SJCRH30 (cell line): ENCODE measurements at places on chromosomes 1 and 21.

- H3K36me3 ChIP-seq, result no peaks in the 10 kb centered on the region
- no peak within 1 kb of the TSS for H3K4me3 ChIP-seq
- H3K27ac ChIP-seq, result no peak within 1 kb of the TSS
- H3K4me1 ChIP-seq, result peaks cover 10% of the 10 kb centered on the region; the same call in 1 of the 2 replicates
These were observed at the start of gene PDZK1 for GRCh38 chr1:145707183-145707867. Gene PDZK1 (minus strand): TSS chr1:145707368. CDS start chr1:145688021, 19,347 bp downstream.

- peak overlapping the region; percentile 80 for H3K4me3 ChIP-seq
- peak overlapping the region; percentile 81; the same call in 1 of the 2 replicates for H3K27ac ChIP-seq
- peak; percentile 30 for DNase-seq
- H3K4me1 ChIP-seq, result peaks cover 11% of the 10 kb centered on the region
- H3K36me3 ChIP-seq, result peaks cover 12% of the 10 kb centered on the region; the same call in 1 of the 2 replicates
These were observed 595 bp downstream of the EXOC8 start for GRCh38 chr1:231337043-231337471.

- no peak for DNase-seq
- no peaks in the 10 kb centered on the region for H3K4me1 ChIP-seq
- no peaks in the 10 kb centered on the region for H3K36me3 ChIP-seq
- H3K4me3 ChIP-seq, result no peak overlapping the region
- H3K27me3 ChIP-seq, result no peaks in the 10 kb centered on the region
These were observed 69.2 kb upstream of the PDE9A start for GRCh38 chr21:42584296-42584641.

- no peak for DNase-seq
- peaks cover 36% of the 10 kb centered on the region for H3K36me3 ChIP-seq
These were observed 22.4 kb downstream of the CNIH4 start for GRCh38 chr1:224378855-224379631.

GRCh38 chr1:235075777-235076308 is 52.8 kb downstream of the TOMM20 start:
- no peaks in the 10 kb centered on the region for H3K36me3 ChIP-seq
- no peak for DNase-seq
- no peak overlapping the region for H3K4me3 ChIP-seq
- no peaks in the 10 kb centered on the region for H3K27me3 ChIP-seq
- peaks cover 36% of the 10 kb centered on the region for H3K4me1 ChIP-seq

GRCh38 chr1:25805863-25806225 is 5.9 kb downstream of the SELENON start:
- H3K36me3 ChIP-seq, result no peaks in the 10 kb centered on the region; the same call in none of the 2 replicates
- H3K27me3 ChIP-seq, result no peaks in the 10 kb centered on the region
- no peak overlapping the region for H3K27ac ChIP-seq
- no peaks in the 10 kb centered on the region for H3K4me1 ChIP-seq
- no peak for DNase-seq

DNA sequence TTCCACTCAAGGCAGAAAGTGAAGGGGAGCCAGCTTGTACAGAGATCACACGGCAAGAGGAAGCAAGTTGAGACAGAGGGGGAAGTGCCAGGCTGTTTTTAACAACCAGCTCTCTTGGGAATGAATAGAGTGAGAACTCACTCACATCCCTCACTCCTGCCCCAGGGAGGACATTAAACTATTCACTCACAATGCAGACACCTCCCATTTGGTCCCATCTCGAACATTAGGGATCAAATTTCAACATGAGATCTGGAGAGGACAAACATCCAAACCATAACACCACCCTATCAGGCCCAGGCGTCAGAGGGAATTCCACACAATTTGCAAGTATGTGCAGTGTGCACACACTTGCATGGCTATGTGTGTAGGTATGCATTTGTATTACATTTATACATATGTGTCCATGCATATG is 62.7 kb downstream of the DMAP1 start:
- H3K4me3 ChIP-seq, result no peak overlapping the region
- H3K4me1 ChIP-seq, result no peaks in the 10 kb centered on the region
- H3K27me3 ChIP-seq, result no peaks in the 10 kb centered on the region
- H3K27ac ChIP-seq, result no peak overlapping the region
- peak; percentile 38 for DNase-seq

DNA sequence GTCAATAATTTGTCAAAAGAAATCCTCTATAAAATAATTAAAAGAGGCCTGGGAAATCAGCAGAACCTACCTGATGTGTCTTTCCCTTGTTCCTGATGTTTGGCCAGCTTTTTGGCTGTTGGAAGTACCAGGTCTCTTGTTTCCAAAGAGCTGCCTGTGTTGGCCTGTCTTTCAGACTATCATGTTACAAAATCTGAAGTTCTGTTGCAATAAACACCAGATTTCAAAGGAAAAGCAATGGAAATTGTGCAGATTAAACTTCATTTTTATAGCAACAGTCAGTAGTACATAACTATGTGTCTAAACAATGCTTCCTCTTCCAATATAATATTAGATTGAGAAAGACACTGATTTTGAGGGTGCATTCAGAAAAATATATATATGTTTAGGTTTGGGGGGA is 647.2 kb upstream of the CXADR start:
- no peak overlapping the region for H3K4me3 ChIP-seq
- no peaks in the 10 kb centered on the region for H3K4me1 ChIP-seq
- no peaks in the 10 kb centered on the region for H3K36me3 ChIP-seq
- no peak for DNase-seq
